Tibial nerve (tissue), 4 donors: ENCODE measurements at places on chromosomes 2 and 18. TPM values are rescaled to one million over a fixed set of nuclear protein-coding genes. Genes with fewer than 3 reads are reported as not detected.

Gene SERPINB2
- total RNA-seq: not detected

Gene CXCR4
- 38.5 TPM for total RNA-seq

Gene TCF7L1
- total RNA-seq: 5.9 TPM

Gene LDAH
- 27.1 TPM for total RNA-seq

Gene GPR45
- not detected for total RNA-seq

Gene CXCR1
- 0.21 TPM for total RNA-seq

Gene FARP2
- total RNA-seq: 63.8 TPM

Gene NDUFV2
- 91.3 TPM for total RNA-seq

Gene HOXD13
- not detected for total RNA-seq

Gene ITGB6
- total RNA-seq: not detected

Gene RAX
- total RNA-seq: not detected

Gene REG1B
- 2.1 TPM for total RNA-seq

Gene TUBB8B
- not detected for total RNA-seq

Gene DUSP2
- 14.4 TPM for total RNA-seq

Gene SMYD1
- not detected for total RNA-seq

Gene CBLN2
- total RNA-seq: not detected

Gene ALK
- total RNA-seq: 0.90 TPM

Gene ARPC2
- 248 TPM for total RNA-seq

Gene SCYGR5
- not detected for total RNA-seq

Gene MCM6
- total RNA-seq: 14.1 TPM

Gene CNDP1
- 1.0 TPM for total RNA-seq

Gene MC2R
- total RNA-seq: not detected

Gene CYP27A1
- total RNA-seq: 88.4 TPM

Gene CNRIP1
- total RNA-seq: 38.2 TPM

Gene SLC1A4
- total RNA-seq: 14.4 TPM

Gene GNAL
- total RNA-seq: 15.9 TPM

Gene LONRF2
- total RNA-seq: 13.1 TPM
